Activated naive CD4-positive, alpha-beta T cell (primary cell): ENCODE measurements at places on chromosomes 3 and 15.

DNA sequence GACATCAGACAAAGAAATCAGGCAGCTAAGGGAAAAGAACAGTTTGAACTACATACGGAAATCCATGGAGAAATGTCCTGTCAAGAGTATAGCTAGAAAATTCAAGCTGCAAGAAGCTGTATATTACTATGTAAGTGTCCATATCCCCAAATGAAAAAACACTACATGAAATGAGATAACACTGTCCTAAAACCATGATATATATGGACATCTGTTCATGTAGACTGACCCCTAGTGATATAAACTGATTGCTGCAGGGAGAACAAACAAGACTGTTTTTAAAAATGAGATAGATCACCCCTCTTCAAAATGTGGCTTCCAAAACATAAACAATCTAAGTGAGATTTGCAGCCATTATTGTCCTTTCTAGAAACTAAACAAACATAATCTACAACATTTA is 985.6 kb downstream of the EPHA3 start:
- DNase-seq = no peak

- DNase-seq = no peak
Measured at GRCh38 chr3:48738926-48739616, 22.1 kb upstream of the IP6K2 start.

DNA sequence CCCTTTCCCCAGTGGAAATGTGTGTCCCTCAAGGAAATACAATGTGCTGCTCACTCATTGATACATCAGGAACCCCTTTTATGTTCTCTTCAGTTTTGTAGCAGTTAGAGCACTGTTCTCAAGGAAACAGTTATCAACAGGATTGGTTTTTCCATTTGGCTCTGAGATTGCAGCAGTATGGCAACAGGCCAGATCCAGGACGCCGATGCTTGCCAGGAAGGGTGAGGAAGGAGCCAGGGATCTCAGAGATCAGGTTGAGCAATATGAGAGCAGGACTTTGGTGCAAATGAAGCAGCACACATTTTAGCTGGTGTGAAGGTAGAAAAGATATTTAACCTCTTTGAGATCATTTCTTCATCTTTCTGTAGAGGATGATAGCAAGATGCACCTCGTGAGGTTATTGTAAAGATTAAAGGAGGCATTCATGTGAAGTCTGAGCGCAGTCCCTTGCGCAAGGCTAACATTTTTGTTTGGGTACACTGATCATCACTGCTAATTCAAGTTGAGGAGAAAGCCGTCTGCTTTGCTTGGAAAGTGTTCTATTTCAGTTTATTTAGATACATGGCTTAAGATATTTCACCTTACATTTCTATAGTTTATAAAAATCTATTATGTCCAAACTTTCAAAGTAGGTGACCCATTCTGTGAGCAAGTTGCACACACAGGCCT is 68.5 kb downstream of the KCNH8 start:
- no peak for DNase-seq

DNA sequence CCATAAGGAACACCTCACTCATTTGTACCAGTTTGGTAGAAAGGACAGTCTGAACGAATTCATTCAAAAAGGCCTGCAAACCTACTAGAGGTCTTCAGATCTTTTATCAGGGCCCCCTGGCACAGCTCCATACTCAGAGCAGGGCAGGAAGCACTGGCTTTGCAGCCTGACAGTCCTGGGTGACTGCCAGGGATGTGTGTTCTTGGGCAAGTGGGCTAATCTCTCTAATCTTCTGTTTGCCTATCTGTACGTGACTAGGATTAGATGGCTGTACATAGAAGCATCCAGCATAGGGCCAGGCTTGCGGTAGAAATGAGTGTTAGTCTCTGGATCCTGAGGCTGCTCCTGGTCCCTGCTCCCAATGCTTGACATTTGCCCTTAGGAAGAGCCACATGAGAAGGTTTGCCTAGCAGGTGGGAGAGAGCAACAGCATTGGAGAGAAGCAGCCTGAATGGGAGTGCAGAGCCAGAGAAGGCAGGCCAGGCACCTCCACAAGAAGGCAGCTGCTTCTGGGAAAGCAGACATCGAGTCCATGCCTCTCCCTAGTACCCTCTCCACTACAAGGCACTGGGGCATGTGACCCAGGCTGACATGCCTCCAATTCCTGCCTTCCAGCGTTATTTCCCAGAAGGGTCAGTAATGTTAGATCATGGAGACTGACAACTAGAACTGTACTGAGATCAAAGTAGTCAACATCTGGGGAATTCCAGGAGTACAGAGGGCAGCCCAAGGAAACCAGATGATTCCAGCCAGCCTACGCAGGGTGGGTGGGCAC is 1.0 kb upstream of the CXCR6 start:
- no peak for DNase-seq

- DNase-seq = no peak
Measured at GRCh38 chr3:31354373-31354772, 178.4 kb upstream of the STT3B start.

- no peak for DNase-seq
Measured at GRCh38 chr15:39497759-39498565, 82.9 kb upstream of the THBS1 start.
